M059J (cell line): ENCODE measurements at places on chromosomes 5 and 9. TPM values are rescaled to one million over a fixed set of nuclear protein-coding genes. Genes with fewer than 3 reads are reported as not detected.

DNA sequence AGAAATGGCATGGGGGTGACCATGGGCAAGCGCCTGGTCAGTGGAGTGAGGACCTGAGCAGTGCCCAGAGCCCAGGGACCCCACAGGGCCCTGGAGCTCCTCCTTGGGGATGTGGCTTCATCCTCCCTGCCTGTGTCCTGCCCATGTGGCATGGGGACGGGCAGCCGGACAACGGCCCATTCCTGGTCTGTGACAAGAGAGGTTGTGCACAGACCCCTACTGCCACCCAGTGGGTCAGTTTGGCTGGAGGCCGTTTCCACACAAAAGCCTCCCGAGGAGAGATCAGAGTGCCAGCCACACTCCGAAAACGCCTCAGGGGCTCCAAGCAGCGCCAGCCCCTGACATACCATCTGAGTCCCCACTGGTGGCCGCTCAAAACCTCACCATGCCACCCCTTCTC is 19.8 kb downstream of the SLC6A18 start:
- peak; percentile 27 for DNase-seq

GRCh38 chr5:154881986-154882385 is 23.6 kb downstream of the CNOT8 start:
- DNase-seq: no peak

- DNase-seq: no peak
These were observed 5.8 kb downstream of the ADAMTS19 start for GRCh38 chr5:129465776-129466344.

- DNase-seq: no peak
These were observed 18.0 kb downstream of the TRIM7 start for GRCh38 chr5:181186986-181187499.

The LOX gene
- total RNA-seq: 20.9 and 37.7 TPM in 2 replicates

The IRX1 gene
- 9.3 and 23.8 TPM in 2 replicates for total RNA-seq

The CCL28 gene
- not detected in 2 replicates for total RNA-seq

The EPB41L4B gene
- 4.7 and 6.5 TPM in 2 replicates for total RNA-seq

The ACER2 gene
- total RNA-seq: 0.47 and 0.96 TPM in 2 replicates

The TEK gene
- 0.96 and 2.0 TPM in 2 replicates for total RNA-seq
